ENCODE measurements at places on chromosomes 4 and X.

GRCh38 chr4:10929818-10930217, 245.2 kb upstream of the CLNK start:
- DNase-seq: no peak

- DNase-seq: no peak
Observed at GRCh38 chr4:121454251-121454979, 73.6 kb upstream of the QRFPR start.

DNA sequence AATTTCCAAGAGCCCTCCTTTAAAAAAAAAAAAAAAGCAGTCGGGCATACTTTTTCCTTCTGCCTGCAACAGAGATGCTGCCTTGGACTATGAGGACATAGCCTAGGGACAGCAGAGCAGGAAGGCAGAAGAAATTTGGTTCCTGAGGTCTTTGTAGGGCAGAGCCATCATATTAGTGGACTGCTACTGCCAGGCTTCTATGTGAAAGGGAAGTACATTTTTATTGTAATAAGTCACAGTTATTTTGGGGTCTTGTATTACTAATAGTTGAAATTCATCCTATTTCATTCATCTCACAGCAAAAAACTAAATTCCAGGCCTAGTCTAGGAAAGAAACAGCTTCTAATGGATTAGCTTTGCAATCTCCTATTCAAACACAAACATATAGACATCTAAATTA, 211.2 kb downstream of the NSUN7 start:
- no peak for DNase-seq

DNA sequence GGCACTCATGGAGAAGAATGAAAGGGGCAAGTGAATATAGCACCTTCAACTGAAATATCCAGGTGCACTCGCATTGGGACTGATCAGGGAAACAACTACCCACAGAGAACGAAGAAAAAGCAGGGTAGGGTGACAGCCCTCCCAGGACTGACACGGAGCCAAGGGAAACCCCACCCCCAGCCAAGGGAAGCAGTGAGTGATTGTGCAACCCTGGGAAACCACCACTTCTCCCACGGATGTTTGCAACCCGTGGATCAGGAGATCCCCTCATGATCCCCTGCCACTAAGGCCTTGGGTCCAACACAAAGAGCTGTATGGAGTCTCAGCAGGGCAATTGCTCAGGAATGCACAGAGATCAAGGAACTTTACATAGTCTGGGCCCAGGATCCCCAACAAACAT, 158.5 kb upstream of the HCCS start:
- no peak for DNase-seq

GRCh38 chrX:119145241-119145653, 17.6 kb upstream of the KIAA1210 start:
- DNase-seq: no peak

- DNase-seq: no peak
Observed at GRCh38 chr4:100286636-100287035, 96.4 kb upstream of the DDIT4L start.

- DNase-seq: no peak
Observed at GRCh38 chrX:145213504-145213903, 33.8 kb upstream of the SPANXN1 start.

DNA sequence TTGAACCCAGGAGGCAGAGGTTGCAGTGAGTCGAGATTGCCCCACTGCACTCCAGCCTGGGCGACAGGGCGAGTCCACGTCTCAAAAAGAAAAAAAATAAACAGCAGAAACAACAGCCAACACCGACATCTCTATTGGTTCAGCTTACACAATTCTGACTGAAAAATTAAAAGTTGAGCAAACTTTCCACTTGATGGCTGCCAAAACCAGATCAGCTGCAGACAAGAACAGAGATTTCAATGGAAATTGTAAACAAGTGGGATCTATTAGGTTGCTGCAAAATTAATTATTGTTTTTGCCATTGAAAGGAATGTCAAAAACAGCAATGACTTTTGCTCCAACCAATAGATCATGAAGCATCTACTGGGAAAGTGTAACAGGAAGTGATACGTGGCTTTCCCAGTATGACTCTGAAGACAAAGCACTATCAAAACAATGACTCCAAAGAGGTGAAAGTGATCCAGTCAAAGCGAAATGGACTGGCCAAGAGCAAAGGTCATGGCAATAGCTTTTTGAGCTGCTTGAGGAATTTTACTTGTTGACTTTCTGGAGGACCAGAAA, 26.3 kb downstream of the UPF3B start:
- no peak for DNase-seq

- DNase-seq: no peak
Observed at GRCh38 chr4:22090661-22091351, 142.2 kb upstream of the KCNIP4 start.

DNA sequence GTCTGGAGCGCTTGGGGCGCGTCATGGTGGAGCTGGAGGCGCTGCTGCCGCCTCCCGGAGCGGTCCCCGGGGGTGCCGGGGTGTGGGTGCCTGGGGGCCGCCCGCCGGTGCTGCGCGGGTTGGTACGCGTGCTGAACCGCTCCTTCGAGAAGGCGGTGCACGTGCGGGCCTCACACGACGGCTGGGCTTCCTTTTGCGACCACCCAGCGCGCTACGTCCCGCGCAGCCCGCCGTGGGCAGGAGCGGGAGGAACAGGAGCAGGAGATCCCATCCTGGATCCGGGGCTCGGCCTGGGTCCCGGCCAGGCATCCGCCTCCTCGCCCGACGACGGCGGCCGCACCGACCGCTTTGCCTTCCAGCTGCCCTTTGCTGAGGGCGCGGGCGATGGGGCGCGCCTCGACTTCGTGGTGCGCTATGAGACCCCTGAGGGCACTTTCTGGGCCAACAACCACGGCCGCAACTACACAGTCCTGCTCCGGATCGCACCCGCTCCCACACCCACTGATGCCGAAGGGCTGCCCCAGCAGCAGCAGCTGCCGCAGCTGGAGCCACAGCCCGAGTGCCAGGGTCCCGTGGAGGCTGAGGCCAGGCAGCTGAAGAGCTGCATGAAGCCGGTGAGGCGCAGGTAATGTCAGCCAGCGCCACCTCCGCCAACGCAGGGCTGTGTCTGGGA, 792 bp downstream of the PPP1R3F start:
- DNase-seq: no peak

DNA sequence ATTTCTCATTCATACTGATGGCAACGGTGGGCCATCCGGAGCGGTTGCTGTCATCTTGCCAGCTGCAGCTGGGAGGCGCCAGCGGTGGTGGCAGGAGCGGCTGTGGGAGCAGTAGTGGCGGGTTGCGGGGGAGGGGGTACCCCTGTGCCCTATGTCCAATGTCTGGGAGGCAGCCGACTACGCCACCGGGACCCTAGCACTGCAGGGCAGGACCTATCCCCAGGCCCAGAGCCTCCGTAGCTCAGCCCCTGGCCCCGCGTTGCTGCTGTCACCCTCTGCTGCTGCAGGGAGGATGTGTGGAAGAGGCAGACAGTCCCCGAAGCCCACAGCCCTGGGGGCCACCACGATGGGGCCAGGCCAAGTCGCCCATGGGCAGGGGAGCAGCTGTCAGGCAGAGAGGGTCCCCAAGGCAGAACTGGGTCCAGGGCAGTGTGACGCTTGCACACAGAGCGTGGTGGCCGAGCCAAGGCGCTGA, 10.0 kb upstream of the SPP1 start:
- no peak for DNase-seq

DNA sequence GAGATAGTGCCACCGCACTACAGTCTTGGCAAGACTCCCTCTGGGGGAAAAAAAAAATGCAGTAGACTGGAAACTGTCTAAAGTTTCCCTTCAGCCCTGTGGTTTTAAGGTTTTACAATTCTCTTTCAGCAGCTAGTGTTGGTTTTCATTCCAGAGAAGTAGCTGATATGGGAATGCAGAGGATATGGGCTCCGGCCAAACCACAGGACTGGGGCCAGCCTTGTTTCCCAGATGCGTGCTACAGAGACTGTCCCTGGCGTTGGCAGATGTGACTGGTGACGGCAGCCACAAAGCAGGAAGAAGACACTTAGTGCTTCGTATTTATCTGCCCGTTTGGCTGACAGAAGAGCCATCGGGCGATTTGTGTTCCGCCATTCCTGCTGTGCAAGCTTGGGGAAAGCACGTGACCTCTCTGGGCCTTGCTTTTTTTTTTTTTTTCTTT, 43.2 kb downstream of the ZBTB49 start:
- DNase-seq: no peak

DNA sequence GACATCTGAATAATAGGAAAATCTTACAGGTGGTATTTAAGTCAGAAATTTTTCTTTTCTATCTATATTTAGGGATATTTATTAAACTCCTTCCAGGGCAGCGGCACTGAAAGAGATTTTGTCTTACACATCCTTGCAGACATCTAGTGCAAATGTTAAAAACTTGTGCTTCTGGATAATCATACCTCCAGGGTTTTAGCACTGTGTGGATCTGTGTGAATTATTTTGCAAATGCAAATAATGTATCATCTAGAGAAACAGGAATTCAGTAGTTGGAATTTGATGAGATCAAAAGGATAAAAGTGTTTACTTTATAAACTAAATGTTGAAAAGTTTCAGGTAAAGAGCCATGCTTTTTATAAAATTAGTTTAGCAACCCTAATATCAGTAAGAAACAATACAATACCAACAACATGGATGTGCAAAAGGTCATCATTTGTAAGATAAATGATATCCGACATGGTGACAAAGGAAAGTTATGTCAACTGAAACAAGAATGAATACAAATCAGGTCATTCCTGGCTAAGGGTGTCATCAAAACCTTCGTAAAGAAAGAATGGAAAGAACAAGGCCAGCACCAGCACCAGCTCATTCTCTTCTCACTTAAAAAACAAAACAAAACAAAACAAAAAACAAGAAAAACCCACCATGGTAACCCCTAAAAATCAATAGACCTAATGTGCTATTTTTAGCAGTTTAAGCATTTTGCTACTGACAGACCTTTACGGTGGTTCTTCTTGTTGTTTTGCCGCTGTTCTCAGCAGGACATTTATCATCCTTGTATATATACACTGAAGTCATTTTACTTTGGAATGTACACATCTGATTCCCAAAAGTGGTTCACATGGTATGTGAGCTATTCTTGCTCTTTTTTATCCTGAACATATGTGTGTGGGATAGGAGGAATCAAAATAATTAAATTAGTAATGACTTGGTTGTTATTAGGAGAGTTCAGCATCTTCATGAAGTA, 219.7 kb upstream of the NDST3 start:
- no peak for DNase-seq

- no peak for DNase-seq
Observed at GRCh38 chrX:38061335-38061734, 55.0 kb downstream of the SYTL5 start.

DNA sequence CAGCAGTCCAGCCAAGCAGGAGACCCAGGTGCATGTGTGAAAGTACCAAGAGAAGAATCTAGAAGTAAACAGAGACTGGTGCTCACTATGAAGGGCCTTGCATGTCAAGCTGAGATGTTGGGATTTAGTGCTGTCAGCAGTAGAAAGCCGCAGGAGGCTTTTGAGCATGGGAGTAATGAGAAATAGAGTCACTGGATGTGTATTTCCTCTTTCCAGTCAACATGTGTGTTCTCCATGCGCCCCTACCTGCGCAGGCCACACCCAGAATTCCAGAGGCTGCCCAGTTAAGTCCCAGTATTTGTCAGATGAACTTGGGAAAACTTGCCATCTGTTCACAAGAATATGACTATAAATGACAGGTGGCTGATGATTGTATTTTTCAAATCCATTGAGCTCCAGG, 4.5 kb upstream of the MAMLD1 start:
- DNase-seq: no peak

- DNase-seq: no peak
Observed at GRCh38 chrX:3348191-3348590, 1.7 kb upstream of the MXRA5 start.

- no peak for DNase-seq
Observed at GRCh38 chr4:189912170-189912569, 28.5 kb upstream of the FRG1 start.

DNA sequence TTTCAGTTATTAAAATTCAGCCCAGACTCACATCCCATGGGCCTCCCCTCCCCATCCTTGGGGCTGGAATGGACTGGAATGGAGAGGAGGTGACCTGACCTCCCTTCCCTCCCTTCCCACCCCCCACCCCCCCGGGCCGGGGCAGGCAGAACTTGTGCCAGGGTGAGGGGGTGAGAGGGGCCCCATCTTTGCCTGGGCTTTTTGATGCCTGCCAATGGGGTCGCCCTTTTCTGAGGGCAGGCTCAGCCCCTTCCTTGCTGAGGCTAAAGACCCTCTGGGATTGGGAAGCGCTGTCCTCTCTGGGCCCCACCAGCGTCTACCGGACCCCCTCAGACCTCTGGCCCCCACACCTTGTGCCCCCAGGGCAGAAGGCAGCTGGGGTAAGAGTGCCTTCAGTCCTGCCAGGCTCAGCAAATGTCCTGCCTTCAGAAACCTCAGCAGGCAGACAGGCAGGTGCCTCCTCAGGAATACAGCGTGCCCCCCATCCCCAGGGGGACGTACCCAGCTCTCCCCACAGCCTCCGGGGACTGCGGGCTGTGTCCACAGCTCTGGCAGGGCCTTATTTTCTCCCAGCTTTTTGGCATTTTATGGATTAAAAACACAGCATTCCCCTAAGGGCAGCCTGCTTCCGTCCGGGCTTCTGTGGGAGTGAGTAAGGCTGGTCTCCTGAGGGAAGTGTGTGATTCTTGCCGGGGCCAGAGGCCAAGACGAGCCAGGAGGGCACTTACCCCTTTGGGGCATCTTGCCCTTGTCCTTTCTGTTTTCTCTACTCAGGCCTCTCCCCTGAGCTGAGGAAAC, 12.6 kb upstream of the CCNQ start:
- no peak for DNase-seq

DNA sequence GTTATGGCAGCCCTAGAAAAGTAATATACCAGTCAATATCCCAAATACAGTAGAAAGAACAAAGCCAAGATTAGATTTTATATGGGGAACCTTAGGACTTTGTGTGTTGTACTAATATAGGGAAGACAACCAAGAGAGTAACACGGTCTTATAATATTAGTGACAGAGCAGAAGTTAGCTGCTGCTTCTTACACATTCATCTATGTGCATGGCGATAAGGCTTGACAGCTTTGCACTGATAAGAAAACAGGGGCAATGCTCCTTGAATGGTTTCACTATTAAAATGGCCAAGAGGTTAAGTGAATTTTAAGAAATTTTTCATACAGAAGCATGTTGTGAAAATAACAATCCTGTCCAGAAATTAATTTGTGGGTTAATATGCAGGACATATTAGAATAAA, 521.6 kb downstream of the CCSER1 start:
- no peak for DNase-seq

DNA sequence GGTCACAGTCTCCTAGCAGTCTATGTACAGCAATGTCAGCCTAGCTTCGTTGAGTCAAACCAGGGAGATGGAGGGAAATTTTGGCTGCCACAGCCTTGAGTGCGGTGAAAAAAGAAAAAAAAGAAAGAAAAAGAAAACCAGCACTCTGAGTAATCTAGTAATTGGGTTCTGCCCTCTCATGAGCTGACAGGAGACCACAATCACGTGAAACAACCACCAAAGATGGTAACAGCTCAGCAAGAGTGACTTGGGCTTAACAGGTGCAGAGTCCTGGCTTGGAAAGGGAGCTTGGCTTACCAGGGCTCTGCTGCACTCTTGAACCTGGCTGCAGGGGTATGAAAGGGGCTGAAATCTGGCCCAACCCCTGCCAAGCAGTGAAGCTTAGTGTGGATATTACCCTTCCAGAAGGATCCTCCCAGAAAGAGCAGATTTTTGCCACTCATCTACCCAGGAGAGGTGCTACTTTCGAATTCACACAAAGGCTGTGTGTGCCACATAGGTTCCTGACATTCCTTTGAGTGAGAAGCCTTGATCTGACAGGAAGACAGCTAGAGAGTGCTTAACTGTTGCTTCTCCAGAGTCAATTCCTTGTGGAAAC, 350.3 kb downstream of the PTTG2 start:
- peak; percentile 49 for DNase-seq
